ENCODE measurements at places on chromosomes 16 and 17.

GRCh38 chr17:21172846-21173245 lies 41.1 kb downstream of the TMEM11 start:
- DNase-seq: no peak

- DNase-seq: no peak
Measured at GRCh38 chr17:39045948-39046679, 78.9 kb upstream of the FBXO47 start.

GRCh38 chr17:64067657-64068056 lies 47.2 kb upstream of the ICAM2 start:
- no peak for DNase-seq

- DNase-seq: no peak
Measured at GRCh38 chr17:62307196-62307595, 73.2 kb upstream of the EFCAB3 start.

DNA sequence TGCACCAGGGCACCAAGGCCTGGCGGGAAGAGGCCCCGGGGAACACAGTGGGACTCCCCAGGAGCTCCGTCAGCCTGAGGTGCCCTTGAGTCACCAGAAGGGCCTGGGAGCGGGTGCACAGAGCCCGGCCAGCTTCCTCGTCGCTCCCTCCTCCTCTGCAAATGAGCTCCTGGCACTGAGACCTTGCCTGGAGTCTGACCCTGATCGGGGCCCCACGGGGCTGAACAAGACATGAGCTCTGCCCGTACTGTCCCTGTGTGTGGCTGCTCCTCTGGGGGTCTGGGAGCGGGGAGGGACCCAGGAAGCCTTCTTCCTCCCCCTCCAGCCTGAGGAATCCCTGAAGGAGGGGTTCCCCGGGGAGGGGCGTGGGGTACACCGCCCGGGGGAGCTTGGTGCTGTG lies 36.4 kb upstream of the SSTR5 start:
- no peak for DNase-seq

GRCh38 chr17:81448950-81449349 lies 53.7 kb downstream of the BAHCC1 start:
- DNase-seq: no peak

DNA sequence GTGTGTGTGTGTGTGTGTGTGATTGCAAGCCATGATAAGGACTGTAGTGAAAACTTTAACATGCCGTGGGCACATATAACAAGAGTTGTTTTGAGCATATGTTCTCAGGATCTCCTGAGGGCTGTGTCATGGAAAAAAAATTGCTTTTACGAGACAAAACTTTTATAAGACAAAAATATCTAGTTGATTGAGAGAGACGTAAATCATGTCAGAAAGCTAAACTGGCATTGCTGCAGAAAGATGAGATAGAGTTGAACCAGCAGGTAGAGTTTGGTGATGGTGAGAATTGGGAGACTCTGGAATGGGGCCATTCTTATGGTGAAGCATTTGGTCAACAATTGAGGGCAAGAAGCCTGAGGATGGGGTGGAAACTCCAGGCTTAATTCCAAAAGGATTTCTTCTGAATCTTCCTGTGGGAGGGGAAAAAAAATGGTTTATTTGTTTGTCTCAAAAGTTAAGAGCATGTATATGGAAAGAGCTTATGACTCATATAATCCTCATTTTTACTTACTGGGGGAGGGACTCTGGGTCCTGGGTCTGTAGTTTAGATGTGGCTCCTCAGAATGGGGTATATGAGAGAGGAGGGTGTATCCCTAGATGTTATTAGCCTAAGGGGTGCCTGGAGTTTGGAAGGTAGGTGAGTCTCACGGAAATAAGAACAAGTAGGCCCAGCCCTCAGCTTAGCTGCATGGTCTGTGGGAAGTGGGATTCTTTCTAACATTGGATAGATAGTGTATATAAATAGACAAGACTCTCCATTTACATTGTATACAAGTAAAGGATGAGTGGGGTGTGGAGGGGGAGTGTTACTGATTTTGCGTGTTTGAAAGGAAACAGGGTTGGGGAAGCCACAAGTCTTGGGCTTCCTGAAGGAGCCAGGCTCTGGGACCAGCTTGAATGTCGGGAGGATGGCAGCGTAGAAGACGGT lies 7.1 kb downstream of the MINK1 start:
- no peak for DNase-seq

DNA sequence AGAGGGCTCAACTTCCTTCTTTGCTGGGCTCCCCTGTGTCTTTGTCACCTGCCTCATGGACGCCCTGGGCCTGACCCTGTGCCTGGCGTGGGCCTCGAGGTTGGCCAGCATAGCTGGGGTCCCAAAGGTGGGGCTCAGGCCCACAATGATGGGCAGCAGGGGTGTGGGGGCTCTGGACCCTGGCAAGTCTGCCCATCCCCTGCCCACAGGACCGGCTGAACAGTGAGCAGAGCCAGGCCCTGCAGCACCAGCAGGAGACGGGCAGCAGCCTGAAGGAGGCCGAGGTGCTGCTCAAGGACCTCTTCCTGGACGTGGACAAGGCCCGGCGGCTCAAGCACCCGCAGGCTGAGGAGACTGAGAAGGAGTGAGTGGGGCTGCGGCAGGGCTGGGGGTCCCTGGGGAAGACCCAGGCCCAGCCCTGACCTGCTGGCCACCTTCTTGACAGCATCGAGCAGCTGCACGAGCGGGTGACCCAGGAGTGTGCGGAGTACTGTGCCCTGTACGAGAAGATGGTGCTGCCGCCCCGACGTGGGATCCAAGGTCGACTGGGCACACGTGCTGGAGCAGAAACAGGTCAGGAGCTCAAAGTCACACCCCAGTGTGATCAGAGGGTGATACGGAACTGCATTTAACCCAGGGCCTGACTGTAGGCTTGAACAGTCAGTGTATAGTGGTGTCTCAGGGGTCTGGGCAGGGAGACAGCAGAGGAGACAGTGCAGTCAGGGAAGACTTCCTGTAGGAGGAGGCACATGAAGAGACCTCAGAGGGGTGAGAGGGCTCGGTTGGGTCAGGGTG lies 3.8 kb downstream of the EVPLL start:
- DNase-seq: peak; percentile 40

DNA sequence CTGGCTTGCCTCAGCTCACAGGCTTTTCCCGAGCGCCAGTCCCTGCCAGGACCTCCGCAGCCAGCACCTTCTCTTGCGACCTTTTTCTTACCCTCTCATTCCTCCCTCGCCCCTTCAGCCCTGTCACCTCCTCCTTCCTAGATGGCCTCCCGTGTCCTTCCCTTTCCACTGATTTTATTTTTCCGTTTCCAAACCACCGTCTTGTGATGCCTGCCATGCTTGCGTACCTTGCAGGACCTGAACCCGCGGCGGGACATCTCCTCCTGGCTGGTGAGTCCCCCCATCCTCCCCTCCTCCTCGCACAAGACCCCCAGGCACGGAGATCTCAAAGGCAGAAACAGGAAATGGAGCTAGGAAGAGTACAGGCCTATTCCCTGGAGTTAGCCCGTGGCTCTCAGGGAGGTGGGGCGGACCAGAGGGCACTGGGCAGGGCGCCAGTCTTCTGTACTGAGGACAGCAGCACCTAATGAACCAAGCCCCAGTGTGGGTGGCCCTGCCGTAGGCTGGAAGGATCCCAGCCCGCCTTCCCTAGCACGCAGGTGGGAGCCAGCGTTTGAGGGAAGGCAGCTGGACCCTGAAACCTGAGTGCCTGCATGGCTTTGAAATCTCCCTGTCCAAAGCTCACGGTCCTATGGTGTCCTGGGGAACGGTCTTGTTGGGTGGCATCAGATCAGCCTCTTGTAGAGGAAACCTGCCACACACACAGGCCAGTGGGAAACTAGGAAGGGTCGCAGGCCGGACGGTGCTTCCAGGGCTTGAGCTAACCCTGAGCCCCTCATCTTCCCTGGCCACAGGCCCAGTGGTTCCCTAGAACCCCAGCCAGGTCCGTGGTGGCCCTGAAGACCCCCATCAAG lies 612 bp downstream of the CISD3 start:
- peak; percentile 84 for DNase-seq

- DNase-seq: no peak
Measured at GRCh38 chr17:34974179-34974578, 6.1 kb upstream of the LIG3 start.

DNA sequence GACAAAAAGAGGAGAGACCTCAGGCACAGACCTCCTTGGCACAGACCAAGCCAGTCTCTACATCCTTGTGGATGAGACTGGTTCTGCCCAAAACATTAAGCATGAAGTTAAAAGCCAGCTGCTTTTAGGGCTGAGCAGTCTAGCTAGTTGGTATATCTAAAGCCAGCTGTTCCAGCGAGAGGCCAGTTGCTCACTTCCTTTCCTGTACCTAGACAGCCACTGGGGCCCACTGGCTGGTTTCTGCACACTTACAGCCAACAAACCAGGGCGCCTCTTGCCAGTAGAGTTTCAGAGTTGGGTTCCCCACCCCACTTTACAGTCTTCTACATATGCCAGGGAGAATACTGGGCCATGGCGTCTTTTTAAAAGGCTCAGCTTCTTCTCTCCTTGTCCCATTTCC lies 242.4 kb downstream of the ZFHX3 start:
- DNase-seq: no peak

Data from sciatic nerve (tissue), 2 donors.